ENCODE measurements at places on chromosomes 7 and 10.

DNA sequence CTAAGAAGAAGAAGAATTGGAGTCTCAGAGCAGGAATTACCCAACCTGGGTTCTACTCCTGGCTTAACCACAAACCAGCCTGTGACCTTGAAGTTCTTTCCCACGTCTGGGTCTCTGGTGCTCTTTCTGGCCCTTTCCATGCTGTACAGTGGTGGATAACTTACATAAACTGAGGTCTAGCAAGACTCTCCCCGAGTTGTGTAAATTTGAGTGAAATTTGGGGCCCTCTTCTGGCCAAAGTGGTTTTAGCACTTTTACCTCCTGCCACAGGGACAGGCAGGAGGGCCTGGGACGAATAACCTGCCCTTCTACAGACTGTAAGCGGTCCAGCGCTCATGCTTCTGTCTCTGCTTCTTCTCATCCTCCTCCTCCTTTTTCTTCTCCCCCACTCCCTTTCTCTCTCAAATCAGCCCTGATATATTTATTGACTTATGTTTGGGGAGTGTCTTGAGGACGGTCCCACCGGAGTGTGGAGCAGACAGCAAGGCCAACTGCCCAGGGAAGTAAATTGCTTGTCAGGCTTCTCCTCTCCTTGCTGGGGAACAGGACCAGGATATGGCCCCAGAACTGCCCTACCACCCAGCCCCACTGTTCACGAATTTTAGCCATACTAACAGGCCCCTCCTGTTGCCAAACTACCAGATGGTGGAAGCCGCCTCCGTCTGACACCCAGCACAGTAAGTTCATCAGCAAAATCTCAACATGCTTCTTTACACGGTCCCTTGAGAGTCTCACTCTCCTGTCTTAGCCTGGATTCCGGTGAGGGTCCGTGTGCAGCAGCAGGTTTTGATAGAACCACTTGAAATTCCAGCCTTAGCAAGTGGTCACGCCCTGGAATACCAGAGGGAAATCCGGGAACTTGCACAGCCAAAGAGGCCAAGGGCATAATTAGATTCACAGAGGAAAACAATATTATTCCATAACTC, 4.0 kb upstream of the SH3PXD2A start:
- peak; percentile 62 for DNase-seq

DNA sequence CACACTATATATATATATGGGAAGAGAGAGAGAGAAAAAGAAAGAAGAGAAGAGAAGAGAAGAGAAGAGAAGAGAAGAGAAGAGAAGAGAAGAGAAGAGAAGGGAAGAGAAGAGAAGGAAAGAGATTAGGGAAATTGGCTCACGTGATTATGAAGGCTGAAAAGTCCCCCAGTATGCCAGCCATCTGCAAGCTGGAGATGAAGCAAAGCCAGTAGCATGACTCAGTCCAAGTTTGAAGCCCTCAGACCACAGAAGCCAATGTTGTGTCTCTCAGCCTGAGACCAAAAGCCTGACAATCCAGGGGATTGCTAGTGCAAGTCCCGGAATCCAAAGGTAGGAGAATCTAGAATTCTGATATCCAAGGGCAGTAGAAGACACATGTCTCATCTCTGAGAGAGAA, 206.3 kb upstream of the PRSS1 start:
- no peak for DNase-seq

DNA sequence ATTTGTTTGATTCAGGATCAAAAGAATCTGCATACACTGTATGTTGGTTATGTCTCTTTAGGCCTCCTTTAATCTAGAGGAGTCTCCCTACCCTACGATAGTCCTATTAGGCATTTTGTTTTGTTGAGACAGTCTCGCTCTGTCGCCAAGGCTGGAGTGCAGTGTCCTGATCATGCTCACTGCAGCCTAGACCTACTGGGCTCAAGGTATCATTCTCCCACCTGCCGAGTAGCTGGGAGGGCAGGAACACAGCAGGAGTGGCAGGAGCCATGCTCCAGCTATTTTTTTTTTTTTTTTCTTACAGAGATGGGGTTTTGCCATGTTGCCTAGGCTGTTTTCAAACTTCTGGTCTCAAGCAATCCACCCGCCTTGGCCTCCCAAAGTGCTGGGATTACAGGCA, 123.0 kb upstream of the DKK1 start:
- DNase-seq, result no peak

GRCh38 chr7:30788640-30789333, 17.6 kb downstream of the MINDY4 start:
- DNase-seq, result no peak

GRCh38 chr10:110212119-110213006, 5.0 kb downstream of the MXI1 start:
- peak; percentile 54 for DNase-seq

DNA sequence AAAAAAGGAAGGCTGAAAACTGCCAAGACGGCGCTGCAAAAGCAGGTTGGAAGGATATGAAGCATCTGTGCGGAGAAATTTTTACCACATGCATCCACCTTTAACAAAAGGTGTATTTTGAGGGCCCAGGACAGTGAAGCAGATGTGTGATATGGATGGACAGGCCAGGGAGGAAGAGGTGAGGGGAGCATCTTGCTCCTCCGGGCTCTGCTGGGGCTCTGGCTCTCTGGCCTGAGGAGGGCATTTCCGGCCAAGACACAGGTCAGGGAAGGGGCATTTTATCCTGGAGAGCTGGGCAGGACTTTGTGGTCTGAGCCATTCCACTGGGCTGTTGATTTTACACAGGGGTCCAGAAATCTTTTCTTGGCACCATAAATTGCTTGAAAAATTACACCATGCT, 175.1 kb downstream of the ZMYND11 start:
- no peak for DNase-seq

- DNase-seq, result no peak
These were observed 287.4 kb downstream of the SKIDA1 start for GRCh38 chr10:21238044-21238443.

DNA sequence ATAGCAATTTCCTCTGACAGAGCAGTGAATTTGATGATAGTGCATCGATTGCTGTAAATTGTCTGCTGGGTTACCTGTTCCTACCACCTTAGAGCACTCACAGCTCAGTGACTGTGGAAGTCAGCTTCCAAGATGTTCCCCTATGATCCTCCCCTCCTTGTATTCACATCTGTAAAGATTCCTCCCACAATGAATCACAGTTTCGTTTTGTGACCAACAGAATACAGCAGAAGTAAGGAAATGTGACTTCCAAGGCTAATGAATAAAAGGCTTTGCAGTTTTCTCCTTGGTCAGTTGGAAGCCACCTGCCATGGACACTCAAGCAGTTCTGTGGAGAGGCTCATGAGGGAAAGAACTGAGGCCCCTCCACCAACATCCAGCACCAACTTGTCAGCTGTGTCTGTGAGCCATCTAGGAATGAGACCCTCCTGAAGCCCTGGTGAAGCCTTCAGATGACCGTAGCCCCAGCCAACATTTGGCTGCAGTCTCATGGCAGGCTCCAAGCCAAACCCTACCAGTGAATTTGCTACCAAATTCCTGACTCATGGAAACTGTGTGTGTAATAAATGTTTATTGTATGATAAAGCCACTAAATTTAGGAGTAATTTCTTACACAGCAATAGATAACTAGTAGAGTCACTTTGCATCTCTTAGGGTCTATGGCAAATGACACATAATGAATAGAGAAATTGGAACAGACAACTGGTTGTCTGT, 309.5 kb upstream of the NPVF start:
- no peak for DNase-seq

- no peak for DNase-seq
These were observed 85.6 kb downstream of the AOAH start for GRCh38 chr7:36638586-36639263.

DNA sequence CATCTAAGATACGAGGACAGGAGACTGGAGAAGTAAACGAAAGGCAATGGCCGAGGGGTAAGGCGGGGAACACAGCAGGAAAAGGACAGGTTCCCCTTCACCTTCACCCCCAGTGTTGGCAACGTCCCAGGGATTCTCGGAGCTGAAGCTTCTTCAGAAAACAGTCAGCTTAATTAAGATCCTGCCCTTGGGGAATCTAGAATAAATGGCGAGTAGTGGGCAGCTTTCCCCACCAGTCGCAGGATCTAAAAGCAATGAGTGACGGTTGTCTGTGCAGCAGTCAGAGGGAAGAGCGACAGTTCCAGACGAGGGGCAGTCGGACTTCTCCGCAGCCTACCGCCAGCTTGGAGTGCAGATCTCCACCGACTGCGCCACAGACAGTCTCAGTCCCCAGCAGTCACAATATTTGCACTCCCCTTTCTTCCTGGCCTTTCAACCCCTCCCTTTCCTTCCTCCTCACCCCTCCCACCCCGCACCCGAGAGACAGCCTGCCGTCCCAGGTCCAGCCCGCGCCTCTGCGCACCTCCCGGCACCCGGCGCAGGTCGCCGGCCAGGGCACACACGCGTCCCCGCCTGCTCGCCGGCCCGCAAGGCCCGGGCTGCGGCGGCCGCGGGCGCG, 10.9 kb upstream of the SP8 start:
- no peak for DNase-seq

- DNase-seq, result peak; percentile 22
These were observed 739 bp downstream of the CASP7 start for GRCh38 chr10:113680190-113681111.

GRCh38 chr7:28179120-28180030, 1.2 kb downstream of the JAZF1 start:
- peak; percentile 84 for DNase-seq

GRCh38 chr7:6395898-6396595, 51.7 kb downstream of the DAGLB start:
- no peak for DNase-seq

- DNase-seq, result no peak
These were observed 65.6 kb downstream of the PTPRZ1 start for GRCh38 chr7:121938429-121938996.

DNA sequence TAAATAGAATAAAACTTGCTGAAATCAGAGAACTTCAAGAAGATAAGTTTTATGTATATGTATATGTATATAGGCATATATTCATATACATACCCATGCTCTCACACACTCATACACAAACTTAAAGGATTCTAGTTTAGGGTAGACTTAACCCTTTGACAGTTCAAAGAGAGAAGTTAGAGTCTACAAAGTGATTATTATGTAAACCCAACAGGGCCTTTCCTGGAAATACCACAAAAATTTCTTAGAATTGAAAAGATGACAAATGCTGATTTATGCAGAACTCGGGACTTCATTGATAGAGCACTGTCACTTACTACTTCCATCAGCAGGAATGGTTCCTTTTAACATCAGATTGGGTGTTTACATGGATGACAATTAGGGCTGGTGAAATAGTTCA, 763.5 kb downstream of the AUTS2 start:
- DNase-seq, result no peak

DNA sequence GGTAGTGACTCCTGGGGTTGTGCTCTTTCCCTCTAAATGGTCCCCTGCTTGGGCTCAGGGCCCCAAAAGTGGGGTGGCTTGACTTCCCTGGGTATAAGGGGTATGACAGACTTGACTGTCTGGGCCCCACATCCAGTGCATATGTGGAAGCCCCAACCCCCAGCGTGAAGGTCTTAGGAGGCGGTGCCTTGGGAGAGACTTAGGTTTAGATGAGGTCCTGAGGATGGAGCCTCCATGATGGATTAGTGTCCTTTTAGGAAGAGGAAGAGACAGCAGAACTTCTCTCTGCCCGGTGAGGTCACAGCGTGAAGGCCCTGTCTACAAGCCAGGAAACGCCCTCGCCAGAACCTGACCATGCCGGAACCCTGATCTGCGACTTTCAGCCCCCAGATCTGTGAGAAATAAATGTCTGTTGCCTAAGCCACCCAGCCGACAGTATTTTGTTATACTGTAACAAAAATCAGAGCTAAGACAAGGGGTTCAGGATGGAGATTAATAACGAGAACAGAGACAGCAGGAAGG, 23.8 kb downstream of the PODXL start:
- DNase-seq, result no peak

DNA sequence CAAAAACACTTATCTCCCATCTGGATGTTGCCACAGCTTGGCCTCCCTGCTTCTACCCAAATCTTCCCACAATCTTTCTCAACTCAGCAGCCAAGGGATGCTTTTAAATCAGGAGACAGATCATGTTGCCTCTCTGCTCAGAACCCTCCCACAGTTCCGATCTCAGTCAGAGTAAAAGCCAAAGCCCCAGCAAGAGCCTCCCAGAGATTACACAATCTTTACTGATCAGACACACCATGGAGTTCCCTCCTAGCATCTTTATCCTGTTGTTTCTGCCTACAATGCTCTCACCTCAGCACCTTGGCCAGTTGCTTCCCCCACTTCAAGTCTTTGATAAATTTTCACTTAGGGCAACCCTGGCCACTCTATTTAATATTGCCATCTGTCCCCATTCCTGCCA, 41.9 kb upstream of the ZNF33B start:
- DNase-seq, result no peak

- no peak for DNase-seq
These were observed 47.4 kb downstream of the GPR37 start for GRCh38 chr7:124718032-124718766.

- DNase-seq, result no peak
These were observed 119.4 kb downstream of the DYNC2I1 start for GRCh38 chr7:158975526-158976467.

DNA sequence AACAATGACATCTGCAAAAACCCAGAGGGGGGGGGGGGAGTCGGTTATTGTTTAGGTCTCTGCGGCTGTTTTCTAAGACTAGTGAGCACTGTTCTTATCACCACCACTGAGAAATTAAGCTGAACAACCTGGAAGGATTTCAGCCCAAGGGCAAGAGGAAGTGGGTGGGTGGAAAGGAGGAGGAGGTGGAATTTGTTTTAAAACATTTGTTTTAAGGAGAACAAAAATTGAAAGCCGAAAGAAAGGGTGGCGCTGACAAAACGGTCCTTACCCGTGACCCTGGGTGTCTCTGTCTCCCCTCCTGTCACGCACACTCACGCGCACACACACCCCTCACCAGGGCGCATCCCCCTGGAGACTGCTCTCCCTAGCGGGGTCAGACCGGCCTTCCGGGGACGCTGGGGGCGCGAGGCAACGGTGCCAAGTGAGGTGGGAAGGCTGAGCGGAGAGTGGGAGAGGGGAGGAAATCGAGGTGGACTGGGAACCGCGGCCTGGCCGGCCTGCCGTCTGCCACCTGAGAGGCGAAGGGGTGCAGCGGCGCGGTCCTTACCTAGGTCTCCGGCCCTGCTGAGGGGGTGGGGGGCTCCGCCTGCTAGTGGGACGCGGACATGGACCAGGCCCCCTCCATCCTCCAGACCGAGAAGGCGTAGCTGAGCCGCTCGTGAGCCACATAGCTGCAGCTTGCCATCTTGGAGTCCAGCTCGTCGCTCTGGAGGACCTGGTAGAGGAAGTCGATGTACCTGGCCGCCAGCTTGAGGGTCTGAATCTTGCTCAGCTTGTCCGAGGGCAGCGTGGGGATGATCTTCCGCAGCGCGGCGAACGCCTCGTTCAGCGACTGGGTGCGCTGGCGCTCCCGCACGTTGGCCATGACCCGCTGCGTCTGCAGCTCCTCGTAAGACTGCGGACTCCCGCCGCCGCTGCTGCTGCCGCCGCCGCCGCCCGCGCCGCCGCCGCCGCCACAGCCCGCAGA, 1.0 kb downstream of the TWIST1 start:
- DNase-seq, result no peak

GRCh38 chr7:103784646-103785286, 204.7 kb downstream of the RELN start:
- no peak for DNase-seq

Data from CD8-positive, alpha-beta T cell (primary cell).